ENCODE measurements at places on chromosomes 5 and 9.

GRCh38 chr5:175887463-175887862 is 16.1 kb downstream of the CPLX2 start:
- no peak for DNase-seq

GRCh38 chr9:134463280-134463679 is 137.0 kb downstream of the RXRA start:
- no peak for DNase-seq

DNA sequence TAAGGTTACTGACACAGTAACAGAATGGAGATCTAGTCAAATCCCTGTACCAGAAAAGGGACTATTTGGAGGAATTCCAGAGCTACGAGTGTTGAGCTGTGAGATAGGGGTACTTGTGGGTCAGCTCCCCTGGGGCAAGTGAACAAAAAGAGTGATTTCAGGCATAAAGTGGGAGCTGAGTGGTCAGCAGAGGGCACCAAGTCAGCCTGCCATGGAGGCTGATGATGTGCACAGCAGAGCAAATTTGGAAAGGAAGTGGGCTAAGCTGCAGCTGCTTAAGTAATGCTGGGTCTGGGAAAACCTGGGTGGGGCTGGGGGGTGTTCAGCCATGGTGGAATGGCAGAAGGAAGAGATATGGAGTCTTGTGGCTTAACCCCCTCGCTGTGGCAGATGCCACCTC is 327.9 kb downstream of the NTRK2 start:
- no peak for DNase-seq

- DNase-seq, result no peak
Observed at GRCh38 chr9:120787933-120788332, 5.3 kb downstream of the FBXW2 start.

DNA sequence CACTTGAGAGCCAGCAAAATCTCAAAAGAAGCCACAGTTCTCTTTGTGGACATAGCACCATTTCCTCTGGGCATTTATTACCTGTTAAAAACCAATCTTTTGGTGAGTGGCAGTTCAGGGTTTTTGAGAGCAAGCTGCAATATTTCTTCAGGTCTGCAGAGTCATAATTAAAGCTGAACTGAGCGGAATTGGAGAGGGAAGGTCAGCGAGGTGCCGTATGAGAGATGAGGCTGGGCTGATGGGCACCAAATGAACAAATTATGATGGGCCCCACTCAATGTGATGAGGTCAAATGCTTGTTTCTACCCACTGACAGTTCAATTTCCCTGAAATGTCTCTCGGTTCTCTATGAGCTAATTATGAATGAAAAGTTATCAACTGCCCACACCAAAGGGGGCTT is 231.9 kb downstream of the AP3B1 start:
- no peak for DNase-seq

DNA sequence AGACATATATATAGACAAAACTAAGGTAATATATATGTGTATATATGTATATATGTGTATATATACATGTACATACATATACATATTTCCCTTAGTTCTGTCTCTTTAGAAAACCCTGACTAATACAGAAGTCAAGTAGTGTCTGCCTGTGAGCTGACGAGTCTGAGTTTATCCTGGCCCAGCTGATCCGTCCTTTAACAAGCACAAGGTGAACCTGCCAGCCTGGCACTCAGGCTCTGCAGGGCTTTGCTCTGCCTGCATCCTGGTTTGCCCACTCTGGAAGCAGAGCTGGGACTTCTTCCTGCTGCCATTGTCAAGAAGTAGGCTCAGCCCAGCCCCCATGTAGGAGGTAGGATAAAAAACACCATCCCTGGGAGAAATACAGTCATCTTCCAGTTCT is 388.0 kb downstream of the ICE1 start:
- no peak for DNase-seq

DNA sequence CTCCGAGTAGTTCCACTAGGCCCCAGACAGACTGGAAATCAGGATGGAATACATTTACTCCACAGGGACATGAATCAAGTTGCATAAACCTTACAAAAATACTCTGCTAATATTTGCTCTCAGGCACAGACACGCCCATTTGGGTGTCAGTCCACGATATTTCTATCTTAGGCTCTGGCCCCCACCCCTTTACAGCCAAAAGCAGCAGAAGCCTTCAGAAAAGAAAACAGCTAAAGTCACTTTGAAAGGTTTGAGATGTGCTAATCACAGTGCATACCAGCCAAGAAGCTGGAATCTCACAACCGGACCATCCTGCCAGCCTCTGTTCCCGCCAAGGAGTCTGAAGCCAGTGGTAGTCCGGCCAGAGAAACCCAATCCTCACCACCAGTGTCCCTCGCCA is 22.6 kb downstream of the PTPN3 start:
- peak; percentile 23 for DNase-seq

DNA sequence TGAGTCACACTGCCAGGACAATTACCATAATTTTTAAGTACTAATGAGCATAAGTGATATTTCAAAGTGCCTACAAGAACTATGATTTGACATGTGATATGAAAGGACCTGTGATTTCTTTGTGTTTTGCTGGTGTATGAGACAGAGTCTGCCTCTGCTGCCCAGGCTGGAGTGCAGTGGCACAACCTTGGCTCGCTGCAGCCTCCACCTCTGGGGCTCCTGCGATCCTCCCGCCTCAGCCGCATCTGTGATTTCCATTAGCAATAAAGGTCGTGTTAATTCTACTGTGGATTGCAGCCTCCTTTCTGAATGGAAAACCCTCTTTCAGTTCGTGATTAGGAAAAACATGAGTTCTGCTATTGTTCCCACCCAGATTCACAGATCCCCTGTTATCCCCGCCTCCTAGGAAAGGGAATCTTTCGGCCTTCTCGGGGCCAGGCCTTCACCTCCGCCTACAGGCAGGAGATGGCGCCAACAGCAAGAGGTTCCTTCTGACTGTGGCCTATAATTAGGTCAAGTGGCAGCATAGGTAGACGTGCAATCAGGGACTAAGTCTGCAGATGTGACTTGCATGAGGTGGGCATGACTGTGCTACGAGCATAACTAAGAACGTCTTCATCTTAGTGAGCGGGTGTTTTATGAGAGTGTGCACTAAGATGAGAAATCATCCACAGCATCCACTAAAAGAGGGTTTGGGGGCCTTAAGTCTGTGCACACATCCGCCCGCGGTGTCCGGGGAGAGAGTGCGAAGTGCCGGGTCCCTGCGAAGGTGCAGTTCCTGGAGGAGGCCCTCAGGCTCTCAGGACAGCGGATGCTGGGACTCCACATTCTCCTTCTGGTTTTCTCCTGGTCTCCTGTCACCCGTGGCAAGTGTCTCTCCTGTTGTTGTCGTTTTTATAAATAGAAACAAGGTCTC is 23.1 kb downstream of the TRIM7 start:
- no peak for DNase-seq

DNA sequence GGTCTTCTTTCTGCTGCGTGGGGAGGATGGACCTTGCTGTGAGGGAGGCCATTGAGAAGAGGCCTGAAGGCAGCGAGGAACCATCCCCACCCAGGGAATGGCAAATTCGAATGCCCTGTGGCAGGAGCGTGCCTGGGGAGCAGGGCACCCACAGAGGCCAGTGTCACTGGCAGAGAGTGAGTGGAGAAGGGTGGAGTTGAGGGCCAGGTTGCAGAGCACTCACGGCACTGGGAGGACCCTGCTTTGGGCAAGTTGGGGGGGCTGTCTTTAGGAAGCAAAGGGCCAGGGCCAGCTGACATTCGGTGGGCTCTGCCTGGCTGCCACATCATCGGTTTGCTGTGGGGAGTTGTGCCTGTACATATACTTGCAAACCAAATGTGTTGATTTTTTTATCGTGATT is 47.2 kb downstream of the SYK start:
- DNase-seq, result no peak

- no peak for DNase-seq
Observed at GRCh38 chr5:88877826-88878225, 5.2 kb downstream of the MEF2C start.

DNA sequence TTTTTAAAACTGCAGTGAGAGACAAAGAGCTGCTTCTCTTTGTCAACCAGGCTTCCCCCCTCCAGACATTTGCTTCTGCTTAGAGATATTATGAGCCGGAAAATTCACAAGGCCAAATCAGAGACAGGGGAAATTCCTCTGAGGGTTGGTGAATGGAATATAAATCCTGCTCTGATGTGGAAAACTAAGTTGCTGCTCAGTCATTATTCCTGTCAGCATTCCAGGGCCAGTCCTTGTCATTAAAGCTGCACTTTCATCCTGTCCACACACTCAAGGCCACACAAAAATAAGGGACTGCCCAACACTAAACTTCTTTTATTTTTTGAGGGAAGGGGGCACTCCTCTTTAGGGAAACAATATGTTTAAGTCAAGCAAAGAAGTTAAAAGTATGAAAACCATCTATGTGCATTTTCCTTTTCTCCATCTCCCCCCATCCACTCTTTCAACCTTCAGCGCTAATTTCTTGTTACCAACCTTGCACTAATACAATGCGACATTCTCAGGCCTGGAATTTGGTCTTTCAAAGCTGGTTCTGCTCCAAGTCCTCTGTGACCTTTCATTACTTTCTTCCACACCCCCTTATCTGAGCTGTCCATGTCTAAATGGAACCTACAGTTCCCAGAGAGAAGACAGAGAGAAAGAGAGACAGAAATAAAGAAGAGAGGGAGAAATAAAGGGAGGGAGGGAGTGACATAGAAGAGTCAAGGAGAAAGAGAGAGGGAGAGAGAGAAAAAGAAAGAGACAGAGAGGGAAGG is 118.9 kb upstream of the S1PR3 start:
- DNase-seq, result no peak

DNA sequence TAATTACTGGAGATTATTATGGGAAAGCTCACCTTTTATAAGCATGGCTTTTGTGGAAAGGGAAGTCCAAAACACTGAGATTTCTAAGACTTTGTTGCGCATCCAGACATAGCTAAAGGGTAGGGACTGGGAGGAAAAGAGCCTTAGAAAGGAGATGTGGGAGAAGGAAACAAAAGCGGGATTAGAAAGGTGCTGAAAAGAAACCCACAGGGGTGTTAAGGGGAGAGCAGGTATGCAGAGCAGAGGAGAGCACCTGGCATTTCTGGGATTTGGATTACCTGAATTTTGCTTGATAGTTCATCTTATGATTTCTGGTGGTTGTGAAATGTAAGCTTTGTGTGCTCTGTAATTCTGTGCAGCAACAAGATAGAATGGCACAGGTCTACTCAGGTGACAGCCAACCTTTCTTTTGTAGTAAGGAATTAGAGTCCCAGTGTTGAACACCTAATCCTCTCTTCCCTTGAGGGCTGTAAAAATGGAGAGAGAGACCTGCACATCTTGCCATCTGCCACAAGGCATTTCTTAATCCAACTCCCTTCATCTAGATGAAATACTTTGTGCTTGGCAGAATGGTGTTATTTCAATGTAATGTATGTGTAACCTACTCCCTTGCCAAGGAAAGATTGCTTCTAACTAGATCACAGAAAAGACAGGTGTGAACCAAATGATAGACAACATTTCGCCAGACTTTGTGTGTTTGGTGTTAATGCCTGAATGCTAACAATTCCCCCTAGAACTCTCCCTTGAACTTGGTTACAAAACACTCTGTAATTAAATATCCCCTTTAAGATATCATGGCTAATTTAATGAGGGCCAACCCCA is 47.4 kb downstream of the ATPSCKMT start:
- DNase-seq, result no peak

DNA sequence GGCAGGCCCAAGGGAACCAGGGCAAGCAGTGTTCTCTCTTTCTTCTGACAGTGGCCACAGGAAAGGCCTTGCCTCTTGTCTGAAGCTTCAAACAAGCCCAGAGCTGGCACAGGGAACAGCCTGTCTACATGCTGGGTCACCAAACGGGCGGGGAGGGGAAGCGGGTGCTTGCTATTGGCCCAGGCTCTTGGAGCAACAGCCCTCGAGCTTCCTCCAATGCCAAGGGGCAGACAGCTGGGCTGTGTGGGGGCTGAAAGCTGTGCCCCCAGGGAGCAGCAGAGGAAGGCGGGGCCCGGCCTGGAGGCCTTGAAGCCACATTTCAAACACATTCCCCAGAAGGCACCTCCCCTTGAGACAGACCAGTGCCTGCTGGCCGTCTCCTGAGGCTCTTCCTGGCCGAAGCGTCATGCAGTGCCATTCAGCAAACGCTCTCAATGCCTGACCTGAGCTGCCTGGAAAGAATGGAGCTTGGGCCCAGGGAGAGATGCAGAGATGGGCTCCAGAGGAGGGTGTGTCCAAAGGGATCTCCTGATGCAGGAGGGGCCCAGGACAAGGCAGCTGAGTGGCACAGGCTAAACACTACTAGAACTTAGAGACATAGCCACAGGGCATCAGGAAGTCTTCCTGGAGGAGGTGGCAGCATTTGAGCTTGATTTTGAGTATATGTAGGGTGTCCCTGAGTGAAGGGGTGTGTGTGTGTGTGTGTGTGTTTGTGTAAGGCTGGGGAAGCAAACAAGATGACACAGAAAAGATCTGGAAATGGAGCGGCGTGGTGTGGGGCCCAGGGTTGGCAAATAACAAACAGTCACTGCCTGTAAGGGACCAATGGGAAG is 2.5 kb downstream of the FIBCD1 start:
- no peak for DNase-seq

DNA sequence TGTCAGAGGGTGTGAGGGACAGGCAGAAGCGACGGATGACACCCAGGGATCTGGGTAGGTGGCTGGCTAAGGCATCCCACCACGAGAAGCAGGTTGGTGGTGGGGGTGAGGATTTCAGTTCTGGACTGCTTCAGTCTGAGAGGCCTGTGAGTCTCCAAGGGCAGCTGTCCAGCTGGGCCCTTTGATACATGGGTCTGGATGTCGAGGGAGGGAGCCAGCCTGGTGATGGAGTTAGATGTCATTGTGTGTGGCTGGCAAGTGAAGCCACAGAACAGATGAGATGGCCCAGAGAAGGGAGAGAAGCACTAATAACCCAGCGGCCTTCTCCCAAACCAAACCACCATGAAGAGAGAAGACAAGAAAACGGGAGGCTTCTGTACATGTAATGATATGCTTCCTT is 11.1 kb downstream of the MED27 start:
- DNase-seq, result no peak

DNA sequence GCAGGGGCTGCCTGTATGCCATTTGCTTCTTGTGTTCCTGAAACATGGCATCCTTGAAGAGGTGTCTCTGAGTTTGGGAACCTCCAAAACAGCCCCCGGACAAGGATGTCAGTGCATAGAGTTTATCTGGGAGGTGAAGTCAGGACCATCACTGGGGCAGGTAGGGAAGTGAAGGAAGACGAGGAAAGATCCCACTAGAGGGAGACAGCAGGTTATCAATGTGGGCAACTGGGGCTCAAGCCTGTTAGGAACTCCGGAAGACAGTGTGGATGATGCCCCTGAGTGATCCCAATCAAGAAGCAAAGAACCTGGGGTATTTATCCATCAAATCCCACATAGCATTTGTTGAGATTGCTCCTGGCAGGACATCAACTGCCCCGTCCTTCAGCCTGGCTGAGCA is 233.1 kb downstream of the AGTPBP1 start:
- no peak for DNase-seq

GRCh38 chr5:39057734-39058133 is 16.5 kb downstream of the RICTOR start:
- no peak for DNase-seq

- DNase-seq, result no peak
Observed at GRCh38 chr9:76980566-76980965, 38.9 kb upstream of the FOXB2 start.

DNA sequence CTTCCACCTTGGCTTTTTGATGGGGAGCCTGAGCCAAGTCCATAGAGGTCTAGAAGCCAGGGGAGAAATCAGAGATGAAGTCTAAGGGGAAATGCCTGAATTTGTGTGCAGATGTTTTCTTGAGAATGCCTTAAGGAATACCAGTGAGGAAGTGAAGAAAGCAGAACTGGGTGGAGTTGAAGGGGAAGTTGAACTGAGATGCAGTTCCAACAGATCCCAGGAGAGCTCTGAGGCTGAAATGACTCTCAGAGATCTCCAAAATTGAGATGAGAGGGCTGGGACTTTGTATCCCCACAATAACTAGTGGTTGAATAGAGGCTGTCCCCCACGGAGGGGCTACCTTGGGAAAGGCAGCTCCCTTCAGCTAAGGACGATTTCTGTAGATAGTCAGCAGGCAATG is 197.1 kb downstream of the ZNF462 start:
- DNase-seq, result no peak
